ENCODE measurements at places on chromosomes 1 and 21. TPM values are rescaled to one million over a fixed set of nuclear protein-coding genes. Genes with fewer than 3 reads are reported as not detected.

The CD247 gene
- total RNA-seq = not detected

The ASPM gene
- total RNA-seq = 62.1 TPM

The CDC73 gene
- 17.6 TPM for total RNA-seq

The BCL2L15 gene
- not detected for total RNA-seq

DNA sequence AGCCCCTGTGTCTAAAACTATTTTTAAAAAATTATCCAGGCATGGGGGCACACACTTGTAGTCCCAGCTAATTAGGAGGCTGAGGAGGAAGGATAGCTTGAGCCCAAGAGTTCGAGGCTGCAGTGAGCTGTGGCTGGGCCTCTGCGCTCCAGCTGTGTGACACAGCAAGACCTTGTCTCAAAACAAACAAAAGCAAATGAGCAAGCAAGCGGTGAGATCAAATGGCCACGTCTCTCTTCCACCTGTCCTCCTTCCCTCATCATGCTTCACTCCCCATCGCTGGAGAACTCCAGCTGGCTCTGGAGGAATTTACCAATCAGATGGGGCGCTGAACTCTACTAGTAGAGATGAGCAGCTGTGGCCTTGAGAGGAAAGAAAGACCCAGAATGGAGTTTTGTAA, 14.0 kb upstream of the REN start:
- DNase-seq = no peak

GRCh38 chr1:28031173-28031572, 57.2 kb downstream of the EYA3 start:
- DNase-seq = peak; percentile 1

GRCh38 chr1:160377585-160378206, 10.8 kb downstream of the NHLH1 start:
- peak; percentile 76 for DNase-seq

DNA sequence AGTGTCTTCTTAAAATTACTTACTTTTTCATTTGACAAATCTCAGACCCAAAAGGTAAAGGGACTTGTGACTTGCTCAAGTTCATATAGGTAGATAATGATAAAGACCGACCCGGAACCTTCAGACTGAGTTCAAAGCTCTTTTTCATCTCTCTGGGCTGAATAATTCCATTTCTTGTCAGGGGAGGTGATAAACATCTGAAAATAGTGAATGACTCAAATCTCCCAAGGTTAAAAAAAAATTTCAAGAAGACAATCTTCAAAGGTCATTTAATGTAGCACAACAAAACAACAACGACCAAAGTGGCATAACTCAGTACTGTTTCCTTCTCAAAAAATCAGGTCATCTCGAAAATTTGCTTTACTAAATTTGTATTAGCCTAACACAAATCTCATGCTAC, 20.6 kb downstream of the LUZP1 start:
- DNase-seq = peak; percentile 32

DNA sequence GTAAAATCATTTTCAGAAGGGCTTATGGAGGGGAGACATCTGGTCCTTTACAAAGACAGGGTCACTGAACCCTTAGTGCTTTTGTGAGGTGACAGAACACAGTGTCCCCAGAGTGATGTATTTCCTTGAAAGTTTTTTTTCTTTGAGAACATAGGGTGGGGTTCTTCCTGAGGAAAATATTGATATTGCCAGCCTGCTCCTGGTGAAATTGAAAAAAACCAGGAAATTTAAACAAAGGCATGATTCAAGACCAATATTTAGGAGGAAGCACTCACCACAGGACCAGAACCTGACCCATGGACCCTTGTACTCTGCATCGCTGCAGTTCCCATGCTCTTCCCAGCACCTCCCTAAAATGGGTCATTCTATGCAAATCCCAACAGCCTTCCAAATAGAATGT, 63.7 kb downstream of the ST6GALNAC3 start:
- no peak for DNase-seq

DNA sequence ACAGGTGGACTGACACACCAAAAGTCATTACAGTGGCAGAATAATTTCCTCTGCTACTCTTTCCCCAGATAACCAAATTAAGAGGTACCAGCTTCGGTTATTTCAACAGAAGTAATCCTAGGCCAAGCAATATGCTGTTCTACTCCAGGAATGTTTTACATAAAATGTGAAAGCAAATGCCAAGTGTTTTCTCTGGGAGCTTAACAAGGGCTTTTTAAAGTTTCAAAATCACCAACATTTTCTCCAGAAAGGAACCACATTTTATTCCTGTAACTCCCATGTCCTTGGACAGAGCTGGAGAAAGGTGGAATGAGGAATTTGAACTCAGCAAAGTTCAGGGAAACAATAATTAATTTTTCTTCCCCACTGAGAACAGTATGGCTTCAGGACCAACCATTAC, 27.2 kb downstream of the CNN3 start:
- DNase-seq = no peak

- no peak for DNase-seq
Measured at GRCh38 chr1:158191299-158191698, 10.6 kb downstream of the CD1D start.

- DNase-seq = no peak
Measured at GRCh38 chr1:77348549-77348948, 66.7 kb downstream of the AK5 start.

DNA sequence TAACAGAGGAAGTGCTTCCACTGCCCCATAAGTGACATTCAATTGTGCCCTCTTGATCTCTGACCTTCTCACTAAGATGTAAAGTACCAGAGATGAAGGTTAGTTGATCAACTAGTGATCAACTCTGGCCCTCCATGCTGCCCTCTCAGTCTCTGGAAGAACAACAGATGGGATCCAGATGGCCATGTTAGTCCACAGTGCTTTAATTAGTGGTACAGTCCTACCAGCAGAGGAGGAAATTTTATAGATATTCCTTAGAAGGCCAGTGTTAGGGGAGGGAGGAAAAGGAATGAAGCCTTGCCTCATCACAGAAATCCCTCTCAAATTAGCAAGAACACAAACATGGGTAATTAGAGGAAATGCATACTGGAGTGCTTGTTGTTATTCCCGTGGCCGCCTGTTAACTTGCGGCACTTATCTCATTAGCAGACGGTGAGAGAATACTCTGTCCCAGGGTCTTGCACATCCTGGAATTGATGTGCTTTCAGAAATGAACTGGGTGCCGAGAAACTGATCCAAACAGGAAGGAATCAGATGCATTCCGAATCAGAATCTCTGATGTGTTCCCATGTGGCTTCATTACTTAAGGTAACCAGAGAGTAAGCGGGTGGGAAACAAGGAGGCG, 91.1 kb upstream of the RGS4 start:
- no peak for DNase-seq

GRCh38 chr1:161966067-161966466, 57.6 kb downstream of the OLFML2B start:
- DNase-seq = no peak

DNA sequence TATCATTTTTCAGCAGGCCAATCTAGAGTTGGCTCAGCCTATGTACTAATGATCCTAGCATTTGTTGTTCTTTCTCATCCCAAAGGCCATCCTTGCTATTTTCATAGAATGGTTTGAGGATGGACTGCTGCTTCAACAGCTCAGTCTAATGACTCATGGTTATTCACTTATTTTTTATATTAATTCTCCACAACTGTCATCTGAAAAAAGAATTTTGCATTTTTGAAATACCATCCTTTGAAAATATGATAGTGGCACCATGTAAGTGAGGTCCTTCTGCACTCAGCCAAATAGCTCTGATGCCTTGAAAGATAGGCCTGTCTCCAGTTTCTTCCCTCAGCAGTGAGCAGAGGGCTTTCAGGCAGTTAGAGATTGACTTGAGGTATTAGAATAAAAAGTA, 377.5 kb downstream of the LMO4 start:
- DNase-seq = no peak

DNA sequence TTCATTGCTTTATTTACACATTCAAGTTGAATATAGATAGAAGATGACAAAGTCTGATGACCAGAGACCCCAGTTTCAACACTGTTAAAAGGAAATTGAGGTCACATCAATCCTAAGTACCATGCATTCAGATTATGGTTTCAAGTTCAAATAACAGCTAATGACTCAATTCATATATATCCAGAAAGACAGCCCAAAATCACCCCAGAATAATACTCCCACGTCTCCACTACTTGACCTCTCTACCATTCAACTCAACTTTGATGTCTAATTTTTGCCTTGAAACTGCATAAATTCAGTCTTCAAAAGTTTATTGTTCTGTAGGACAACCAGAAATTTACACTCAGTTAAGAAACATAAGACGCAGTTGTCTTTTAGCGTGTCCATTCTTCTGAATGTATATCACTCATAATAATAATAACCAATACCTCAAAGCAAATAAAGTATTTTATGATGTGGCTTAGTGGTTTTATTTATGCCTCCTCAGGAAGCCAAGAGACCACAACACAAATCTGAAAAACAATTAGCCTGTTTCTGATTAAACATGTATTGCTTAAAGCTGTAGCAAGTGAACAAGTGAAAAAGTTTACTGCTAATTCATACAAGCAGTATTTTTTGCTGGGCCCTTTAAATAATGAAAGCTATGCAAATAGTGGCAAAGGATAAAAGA, 569.0 kb downstream of the LTN1 start:
- DNase-seq = no peak

DNA sequence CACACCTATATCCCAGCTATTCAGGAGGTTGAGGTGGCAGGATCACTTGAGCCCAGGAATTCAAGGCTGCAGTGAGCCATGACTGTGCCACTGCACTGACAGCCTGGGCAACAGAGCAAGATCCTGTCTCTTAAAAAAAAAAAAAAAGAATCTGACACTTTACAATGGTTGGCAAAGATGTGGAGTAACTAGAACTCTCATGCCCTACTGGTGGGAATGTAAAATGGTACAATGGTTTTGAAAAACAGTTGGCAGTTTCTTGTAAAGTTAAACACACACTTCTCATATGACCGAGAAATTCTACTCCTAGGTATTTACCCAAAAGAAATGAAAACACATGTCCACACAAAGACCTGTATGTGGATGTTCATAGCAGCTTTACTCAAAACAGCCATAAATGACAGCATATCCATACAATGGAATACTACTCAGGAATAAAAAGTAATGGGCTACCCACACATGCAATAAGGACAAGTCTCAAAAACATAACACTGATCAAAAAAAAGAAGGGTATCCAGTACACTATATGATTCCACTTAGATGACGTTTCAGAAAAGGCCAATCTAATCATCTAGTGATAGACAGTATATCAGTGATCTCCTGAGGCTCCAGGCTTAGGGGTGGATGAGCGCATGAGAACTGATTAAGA, 58.1 kb downstream of the HLCS start:
- DNase-seq = peak; percentile 61

- peak; percentile 79 for DNase-seq
Measured at GRCh38 chr1:186618401-186619170, 61.6 kb downstream of the PTGS2 start.

- DNase-seq = no peak
Measured at GRCh38 chr1:196152975-196153374, 455.3 kb downstream of the KCNT2 start.

GRCh38 chr1:54944610-54945392, 35.6 kb upstream of the TMEM61 start:
- peak; percentile 79 for DNase-seq
